ENCODE measurements at places on chromosomes 7 and 10.
A peak's percentile ranks its signal among the peaks of the same experiment; 100 is the strongest.

- DNase-seq = peak; percentile 86
Measured at GRCh38 chr7:30026229-30027064, at the start of gene FKBP14. FKBP14 (minus strand) TSS chr7:30026702; CDS start chr7:30026508, 194 bp downstream.

DNA sequence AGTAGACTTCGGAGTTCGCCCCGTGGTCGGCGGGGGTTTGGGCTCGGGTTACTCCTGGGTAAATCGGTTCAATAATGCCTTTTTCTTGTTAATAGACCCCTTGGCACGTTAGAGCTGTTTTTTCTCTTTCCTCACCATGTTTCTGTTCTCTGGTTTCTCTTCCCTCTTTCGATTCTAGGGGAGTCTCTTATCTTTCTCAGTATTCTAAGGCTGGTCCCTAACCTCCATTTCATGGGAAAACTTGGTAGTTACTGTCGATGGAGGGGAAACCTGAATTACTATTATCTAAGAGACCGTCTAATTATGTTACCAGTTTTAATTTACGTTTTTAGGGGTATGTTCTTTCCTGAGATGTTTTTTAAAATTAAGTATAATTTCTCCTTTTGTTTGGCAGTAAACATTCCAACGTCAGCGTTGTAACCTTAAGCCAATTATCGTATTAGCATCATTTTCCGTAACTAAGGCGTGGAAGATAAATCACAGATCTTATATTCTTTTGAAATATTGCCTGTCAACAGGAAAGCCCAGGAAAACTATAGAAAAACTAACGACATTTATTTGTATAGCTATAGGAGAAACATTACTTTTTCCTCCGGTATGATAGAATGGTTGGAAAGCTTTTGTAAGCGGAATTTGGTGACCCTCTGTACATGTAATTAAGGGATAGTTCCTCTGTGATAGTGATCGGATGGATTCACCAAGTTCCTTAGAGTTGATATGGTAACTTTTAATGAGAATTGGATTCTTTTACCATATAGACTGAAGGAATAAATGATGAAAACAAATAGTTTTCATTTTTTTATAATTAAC is 847 bp downstream of the BTAF1 start:
- no peak for DNase-seq

GRCh38 chr7:919924-920341 is 34.5 kb downstream of the ADAP1 start:
- no peak for DNase-seq

DNA sequence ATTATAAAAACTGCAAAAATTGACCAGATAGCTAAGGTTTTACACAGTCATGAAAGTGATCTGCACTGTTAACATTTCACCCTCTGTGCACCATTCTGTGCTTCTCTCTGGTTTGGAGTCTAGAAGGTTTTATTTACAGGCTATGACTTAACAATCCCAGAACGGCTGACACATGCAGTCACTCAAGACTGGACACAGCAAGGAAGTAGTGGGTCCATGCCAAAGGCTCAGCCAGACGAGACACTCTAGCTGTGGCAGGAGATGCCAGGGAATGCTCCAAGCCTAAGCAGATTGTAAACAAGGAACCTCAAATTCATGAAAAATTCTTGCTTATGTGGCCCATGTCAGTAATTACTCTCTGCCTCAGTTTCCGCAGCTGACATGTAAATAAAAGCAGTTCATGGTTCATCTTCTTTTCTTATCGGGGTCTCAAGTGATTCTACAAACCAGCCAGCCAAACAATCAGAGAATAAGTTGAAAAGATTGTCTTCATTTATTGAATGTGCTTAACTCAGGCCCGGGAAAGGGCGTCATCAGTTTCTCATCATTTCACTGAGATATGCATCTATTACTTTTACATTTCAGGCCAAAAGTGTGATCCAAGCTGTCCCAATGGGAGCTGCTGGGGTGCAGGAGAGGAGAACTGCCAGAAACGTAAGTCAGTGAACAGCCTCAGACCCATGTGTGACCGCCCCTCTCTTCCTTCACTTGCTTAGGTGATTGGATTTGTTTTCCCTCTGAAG is 132.1 kb downstream of the EGFR start:
- DNase-seq = no peak

DNA sequence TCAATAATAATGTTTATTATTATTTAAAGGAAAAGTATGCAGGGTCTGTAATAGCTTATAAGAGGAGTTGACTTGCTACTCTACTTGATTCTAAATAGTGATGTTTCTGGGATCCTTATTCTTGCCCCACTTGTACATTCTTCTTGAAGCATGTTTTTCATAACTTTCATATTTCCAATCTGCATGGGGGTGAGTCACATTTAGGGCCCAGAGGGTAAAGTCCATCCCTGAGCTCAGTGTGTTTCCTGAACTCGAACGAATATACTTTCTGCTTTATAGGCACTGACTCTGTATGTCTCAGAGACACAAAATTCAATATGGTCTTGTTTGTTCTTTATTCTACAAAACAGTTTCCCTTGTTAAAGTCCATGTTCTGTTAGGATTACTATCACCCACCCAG is 61.0 kb upstream of the SMIM30 start:
- no peak for DNase-seq

DNA sequence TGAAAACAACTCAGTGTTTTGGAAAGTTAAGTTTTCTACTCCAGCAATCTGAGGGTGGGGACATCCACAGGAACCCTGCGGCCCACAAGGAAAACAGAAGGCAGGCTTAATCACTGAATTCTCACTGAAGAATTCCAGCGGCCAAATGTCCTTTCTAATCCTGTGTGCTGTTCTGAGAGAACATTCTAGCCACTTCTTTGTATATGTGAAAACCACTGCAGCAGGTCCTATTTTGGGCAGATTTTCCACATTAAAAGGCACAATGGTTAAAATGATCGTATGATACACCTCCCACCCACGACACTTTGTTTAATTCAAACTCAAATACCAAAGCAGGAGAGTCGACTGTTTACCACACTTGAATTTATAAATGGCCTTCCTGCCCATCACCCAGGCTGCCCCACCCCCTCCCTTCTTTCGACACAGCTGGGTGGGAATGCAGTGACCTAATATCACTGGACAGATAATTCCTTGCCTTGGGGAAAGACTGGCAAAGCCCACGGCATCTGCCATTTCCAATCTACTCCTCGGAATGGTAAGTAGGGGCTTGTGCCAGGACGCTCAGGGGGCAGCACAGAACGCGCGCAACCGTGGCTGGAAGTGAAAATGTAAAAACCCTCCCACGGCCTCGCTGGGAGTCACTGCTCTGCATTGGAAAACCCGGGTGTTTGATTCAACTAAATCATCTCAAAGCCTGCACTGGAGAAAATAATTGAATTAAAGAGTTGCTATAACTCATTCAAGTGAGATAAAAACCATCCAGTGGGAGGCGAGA is 67.0 kb downstream of the CTBP2 start:
- DNase-seq = no peak

GRCh38 chr7:47148536-47149207 is 433.2 kb downstream of the TNS3 start:
- DNase-seq = no peak

- DNase-seq = no peak
Measured at GRCh38 chr10:79159785-79160184, 91.0 kb downstream of the ZMIZ1 start.

GRCh38 chr7:155038335-155038734 is 31.8 kb upstream of the HTR5A start:
- DNase-seq = no peak

DNA sequence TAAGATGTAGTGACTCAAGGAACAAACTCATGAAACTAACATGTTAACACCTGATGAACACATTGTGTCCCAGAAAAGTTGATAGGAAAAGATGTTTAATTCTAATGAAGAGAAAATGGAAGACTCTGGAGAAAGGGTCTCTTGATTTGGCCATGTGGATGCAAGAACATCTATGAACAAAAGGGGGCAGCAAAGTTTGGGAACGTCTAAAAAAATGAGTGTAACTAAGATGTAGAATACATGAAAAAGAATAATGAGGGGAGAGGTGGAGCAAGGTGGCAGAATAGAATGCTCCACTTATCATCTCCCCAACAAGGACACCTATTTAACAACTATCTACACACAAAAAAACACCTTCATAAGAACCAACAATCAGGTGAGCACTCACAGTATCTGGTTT is 805.1 kb downstream of the TNS3 start:
- DNase-seq = no peak

GRCh38 chr7:94580601-94581000 is 71.0 kb downstream of the CASD1 start:
- no peak for DNase-seq

GRCh38 chr7:114703677-114704076 is 218.2 kb upstream of the MDFIC start:
- DNase-seq = no peak
